ENCODE measurements at places on chromosomes 3 and 15. TPM values are rescaled to one million over a fixed set of nuclear protein-coding genes. Genes with fewer than 3 reads are reported as not detected.

MUC20 gene
- 5.0 TPM for total RNA-seq

OXTR gene
- 3.1 TPM for total RNA-seq

KNG1 gene
- not detected for total RNA-seq

TRIM42 gene
- not detected for total RNA-seq

ZBED2 gene
- not detected for total RNA-seq

GRCh38 chr15:56496635-56497034 is 31.7 kb upstream of the MNS1 start:
- peak overlapping the region; percentile 1 for H3K27ac ChIP-seq
- H3K27me3 ChIP-seq, result peaks cover 7% of the 10 kb centered on the region
- H3K4me1 ChIP-seq, result peaks cover 4% of the 10 kb centered on the region
- no peaks in the 10 kb centered on the region for H3K36me3 ChIP-seq

- no peaks in the 10 kb centered on the region for H3K4me1 ChIP-seq
- no peak overlapping the region for H3K27ac ChIP-seq
- no peaks in the 10 kb centered on the region for H3K36me3 ChIP-seq
Observed at GRCh38 chr3:55285156-55285555, 201.9 kb downstream of the WNT5A start.

- no peaks in the 10 kb centered on the region for H3K36me3 ChIP-seq
- no peaks in the 10 kb centered on the region for H3K4me1 ChIP-seq
- no peak overlapping the region for H3K27ac ChIP-seq
- H3K27me3 ChIP-seq, result peaks cover 40% of the 10 kb centered on the region
- H3K4me3 ChIP-seq, result no peak overlapping the region
- no peak for DNase-seq
Observed at GRCh38 chr15:83378921-83379578, 68.1 kb upstream of the SH3GL3 start.

DNA sequence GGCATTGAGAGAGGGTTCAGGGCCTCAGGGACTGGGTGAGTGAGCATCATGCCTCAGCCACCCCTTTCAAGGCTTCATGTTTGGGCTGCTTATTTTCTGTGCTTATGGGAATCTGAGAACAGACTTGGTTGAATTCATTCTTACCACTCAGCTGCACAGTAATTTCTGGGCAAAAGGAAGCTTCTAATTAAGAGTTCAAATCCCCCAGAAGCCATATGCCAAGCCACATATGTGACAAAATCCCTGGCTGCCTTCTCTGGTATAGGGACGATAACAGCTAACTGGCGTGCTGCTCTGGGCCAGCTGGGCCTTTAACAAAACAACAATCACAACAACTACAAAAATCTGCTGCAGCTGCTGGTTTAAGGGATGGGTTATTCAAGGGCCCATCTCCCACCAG is 181.0 kb upstream of the ANKRD28 start:
- no peak overlapping the region for H3K27ac ChIP-seq
- H3K27me3 ChIP-seq, result no peaks in the 10 kb centered on the region
- DNase-seq, result no peak
- H3K4me3 ChIP-seq, result no peak overlapping the region
- peaks cover 8% of the 10 kb centered on the region for H3K4me1 ChIP-seq

DNA sequence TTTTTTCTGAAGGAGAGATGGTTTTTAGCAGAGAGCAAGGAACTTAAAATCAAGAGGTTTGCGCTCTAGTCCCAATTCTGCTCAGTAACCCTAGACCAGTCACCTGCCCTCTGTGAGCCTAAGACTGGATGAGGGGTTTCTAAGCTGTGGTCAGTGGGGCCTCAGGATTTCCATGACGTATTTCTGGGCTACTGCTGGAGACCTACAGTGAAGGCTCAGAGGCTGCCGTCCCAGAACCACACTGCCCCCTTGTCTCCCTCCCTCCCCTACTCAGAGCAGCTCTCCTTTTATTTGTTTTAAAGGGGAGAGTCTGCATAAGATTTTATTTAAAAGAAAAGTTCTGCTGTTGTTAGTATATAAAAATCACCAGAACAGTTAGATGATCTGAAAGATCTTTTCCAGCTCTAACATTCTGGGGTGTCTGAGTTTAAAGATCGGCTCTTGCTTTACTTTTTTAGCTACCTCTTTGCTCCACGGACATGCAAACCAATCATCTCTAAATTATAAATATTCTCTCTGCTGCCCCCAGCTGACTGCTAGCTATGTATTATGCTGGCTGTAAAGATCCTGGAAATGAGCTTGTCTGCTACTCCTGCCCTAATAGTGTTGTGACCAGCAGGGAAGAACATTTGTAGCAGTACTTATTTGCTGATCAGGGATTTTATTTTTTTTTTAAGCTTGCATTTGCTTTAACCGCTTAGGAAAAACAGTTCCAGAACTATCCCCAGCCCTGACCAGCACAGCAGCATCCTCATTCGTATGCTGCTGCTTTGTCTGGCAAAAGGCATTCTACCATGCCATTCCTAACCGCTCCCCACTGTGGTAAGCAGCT is 28.6 kb upstream of the NDUFB4 start:
- no peaks in the 10 kb centered on the region for H3K27me3 ChIP-seq
- H3K36me3 ChIP-seq, result no peaks in the 10 kb centered on the region
- no peak for DNase-seq
- H3K4me3 ChIP-seq, result peak overlapping the region; percentile 49
- H3K4me1 ChIP-seq, result peaks cover 5% of the 10 kb centered on the region

GRCh38 chr15:68317281-68318007 is 39.9 kb downstream of the FEM1B start:
- DNase-seq, result no peak
- peaks cover 15% of the 10 kb centered on the region for H3K27me3 ChIP-seq
- H3K27ac ChIP-seq, result no peak overlapping the region
- no peaks in the 10 kb centered on the region for H3K36me3 ChIP-seq
- no peak overlapping the region for H3K4me3 ChIP-seq

DNA sequence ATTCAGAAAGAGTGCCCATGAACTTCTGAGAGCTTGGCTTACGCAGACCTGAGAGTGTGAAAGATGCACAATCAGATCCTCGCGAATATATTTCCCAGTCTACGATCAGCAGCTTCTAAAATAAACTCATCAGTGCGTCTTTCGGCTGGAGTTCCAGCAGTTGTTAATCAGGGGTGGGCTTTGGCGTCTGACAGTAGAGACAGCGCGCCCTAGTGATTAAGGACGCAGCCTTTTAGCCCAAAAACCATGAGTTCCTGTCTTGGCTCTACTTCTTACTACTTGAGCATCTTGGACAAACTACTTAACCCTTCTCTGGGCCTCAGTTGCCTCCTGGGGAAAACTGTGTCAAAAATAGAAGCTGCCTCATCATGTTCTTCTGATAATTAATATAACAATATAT is 15.8 kb upstream of the ARRDC4 start:
- no peaks in the 10 kb centered on the region for H3K36me3 ChIP-seq
- DNase-seq, result no peak
- no peaks in the 10 kb centered on the region for H3K4me1 ChIP-seq
- peaks cover 9% of the 10 kb centered on the region for H3K27me3 ChIP-seq
- no peak overlapping the region for H3K27ac ChIP-seq
- no peak overlapping the region for H3K4me3 ChIP-seq

DNA sequence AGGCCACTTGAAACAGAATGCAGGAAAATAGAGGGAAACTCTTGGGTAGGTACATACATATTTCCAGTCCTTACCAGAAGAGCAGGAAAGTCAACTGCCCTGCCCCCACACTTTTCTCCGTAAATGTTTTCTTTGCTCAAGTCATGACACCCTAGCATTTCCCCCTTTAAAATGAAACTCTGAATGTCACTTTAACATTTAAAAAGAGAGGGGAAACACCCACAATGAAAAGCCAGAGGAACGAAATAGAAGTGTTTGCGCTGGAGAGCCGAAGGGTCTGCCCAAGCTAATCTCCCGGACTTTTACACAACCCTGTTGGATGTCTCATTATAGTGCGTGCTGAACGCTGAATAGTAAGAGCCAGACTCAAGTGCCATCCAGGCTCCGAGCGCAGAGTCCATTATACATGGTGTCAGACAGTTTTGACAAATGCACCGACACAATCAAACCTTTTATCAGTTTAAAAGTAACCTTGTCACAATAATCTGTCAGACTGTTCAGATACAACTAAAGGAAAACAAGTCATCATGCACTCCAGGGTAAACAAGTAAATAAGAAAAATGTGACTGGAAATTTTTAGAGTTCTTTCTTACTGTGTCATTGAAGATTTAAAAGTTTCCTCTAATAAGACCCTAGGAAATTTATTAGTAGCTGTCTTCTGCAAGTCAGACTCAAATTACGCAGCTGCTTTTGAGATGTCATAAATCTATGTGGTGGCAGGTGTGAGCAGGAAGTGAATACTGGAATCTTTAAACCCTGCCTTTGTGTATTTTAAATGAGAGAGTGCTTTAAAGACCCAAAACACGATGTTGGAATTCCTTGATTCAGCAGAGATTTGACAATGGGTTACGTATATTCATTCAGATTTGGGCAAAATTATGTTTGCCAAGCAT is 159.8 kb downstream of the RBMS3 start:
- H3K27ac ChIP-seq, result peak overlapping the region; percentile 80
- H3K4me3 ChIP-seq, result peak overlapping the region; percentile 71
- H3K36me3 ChIP-seq, result no peaks in the 10 kb centered on the region

GRCh38 chr15:66738595-66738994 is 36.6 kb downstream of the SMAD6 start:
- no peaks in the 10 kb centered on the region for H3K4me1 ChIP-seq
- H3K27me3 ChIP-seq, result no peaks in the 10 kb centered on the region
- no peak overlapping the region for H3K27ac ChIP-seq
- no peak for DNase-seq
- no peaks in the 10 kb centered on the region for H3K36me3 ChIP-seq
- no peak overlapping the region for H3K4me3 ChIP-seq

GRCh38 chr3:15121936-15122335 is 23.0 kb upstream of the RBSN start:
- H3K4me3 ChIP-seq, result no peak overlapping the region
- peaks cover 23% of the 10 kb centered on the region for H3K27me3 ChIP-seq
- H3K36me3 ChIP-seq, result no peaks in the 10 kb centered on the region

DNA sequence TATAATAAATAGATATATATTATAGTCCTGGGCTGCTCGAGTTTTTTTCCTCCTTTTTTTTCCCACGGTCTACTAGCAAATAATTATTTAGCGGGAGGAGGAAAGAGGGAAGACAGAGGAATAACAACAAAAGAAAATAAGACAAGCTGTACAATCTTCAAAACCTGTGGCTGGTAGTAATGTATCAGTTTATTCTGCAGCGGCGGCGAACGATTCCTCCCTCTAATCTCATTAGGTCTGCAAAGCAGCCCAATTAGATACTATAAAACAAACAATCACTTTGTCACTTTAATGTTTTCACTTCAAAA is 390 bp upstream of the TLE3 start:
- peak overlapping the region; percentile 99 for H3K27ac ChIP-seq
- peaks cover 44% of the 10 kb centered on the region for H3K4me1 ChIP-seq
- H3K36me3 ChIP-seq, result peaks cover 5% of the 10 kb centered on the region
- H3K27me3 ChIP-seq, result peaks cover 6% of the 10 kb centered on the region
- H3K4me3 ChIP-seq, result peak overlapping the region; percentile 100
- no peak for DNase-seq
